ENCODE measurements at places on chromosomes 5 and 9. TPM values are rescaled to one million over a fixed set of nuclear protein-coding genes. Genes with fewer than 3 reads are reported as not detected.

- no peak overlapping the region for H3K27ac ChIP-seq
- no peaks in the 10 kb centered on the region for H3K27me3 ChIP-seq
- H3K4me1 ChIP-seq, result no peaks in the 10 kb centered on the region
These were observed 61.2 kb upstream of the GABRP start for GRCh38 chr5:170722316-170722715.

DNA sequence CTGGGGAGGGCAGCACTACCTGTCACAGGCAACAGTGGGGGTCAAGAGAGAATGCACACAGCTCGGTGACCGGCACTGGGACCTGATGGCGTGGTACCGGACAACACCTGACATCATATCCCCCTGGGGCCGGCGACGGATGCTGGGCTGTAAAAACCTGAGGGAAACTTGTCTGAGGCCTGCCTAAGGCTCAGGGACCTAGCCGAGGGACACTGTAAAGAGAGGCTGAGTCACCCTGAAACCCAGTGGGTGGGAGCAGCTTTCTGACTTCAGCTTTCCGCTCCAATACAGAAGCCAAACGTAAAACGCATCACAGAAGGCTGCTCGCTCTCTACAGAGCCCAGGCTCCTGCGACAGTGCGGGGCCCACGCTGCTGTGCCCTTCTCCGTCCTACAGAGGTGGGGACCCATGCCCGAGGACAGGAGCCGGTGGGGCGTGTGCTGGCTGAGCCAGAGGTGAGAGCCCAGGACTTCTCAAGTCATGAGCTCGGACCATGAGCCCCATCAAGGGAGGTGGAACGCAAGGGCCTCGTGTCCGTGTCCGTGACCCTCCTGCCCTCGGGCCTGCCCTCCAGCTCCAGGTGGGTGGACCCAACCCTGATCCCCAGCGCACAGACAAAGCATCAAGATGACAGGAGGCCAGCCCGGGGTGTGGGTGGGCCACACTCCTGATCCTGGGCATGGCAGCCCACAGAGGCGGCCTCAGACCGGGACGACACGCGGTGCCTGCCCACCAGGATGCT is 5.3 kb downstream of the RALGDS start:
- H3K4me3 ChIP-seq, result no peak overlapping the region
- peaks cover 11% of the 10 kb centered on the region for H3K4me1 ChIP-seq
- peak; percentile 23 for DNase-seq
- H3K36me3 ChIP-seq, result peaks cover 3% of the 10 kb centered on the region

DNA sequence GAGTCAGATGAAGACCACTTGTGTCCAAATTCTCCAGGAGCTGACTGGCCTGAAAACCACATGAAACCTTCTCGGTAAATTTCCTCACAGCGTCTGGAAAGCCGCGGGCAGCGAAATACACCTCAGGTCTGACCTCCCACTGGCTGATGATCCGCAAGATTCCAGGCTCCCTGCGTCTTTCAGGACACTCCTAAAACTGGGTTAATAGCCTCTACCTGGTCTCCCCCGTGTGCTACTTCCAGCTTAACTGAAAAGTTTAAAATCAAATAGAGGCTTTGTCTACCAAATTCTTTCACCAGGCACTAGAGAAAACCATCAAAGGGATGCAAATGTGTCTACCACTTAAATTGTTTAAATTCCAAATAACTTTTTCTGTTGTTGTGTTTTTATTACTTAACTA is 312.6 kb downstream of the DRD1 start:
- DNase-seq, result no peak
- H3K4me1 ChIP-seq, result no peaks in the 10 kb centered on the region
- no peak overlapping the region for H3K27ac ChIP-seq
- no peaks in the 10 kb centered on the region for H3K27me3 ChIP-seq
- no peaks in the 10 kb centered on the region for H3K36me3 ChIP-seq

DNA sequence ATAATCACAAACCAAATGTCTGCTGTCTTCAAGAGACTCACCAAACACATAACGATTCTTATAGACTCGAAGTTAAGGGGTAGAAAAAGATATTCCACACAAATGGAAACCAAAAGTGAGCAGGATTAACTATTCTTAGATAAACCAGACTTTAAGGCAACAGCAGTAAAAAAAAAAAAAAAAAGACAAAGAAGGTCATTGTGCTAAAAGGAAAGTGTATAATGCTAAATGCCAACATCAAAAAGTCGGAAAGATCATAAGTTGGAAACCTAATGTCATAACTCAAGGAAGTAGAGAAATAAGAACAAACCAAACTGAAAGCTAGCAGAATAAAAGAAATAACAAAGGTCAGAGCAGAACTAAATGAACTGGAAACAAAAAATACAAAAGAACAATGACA is 714.6 kb downstream of the SEMA5A start:
- no peaks in the 10 kb centered on the region for H3K36me3 ChIP-seq
- H3K4me3 ChIP-seq, result no peak overlapping the region
- DNase-seq, result no peak
- no peaks in the 10 kb centered on the region for H3K4me1 ChIP-seq

DNA sequence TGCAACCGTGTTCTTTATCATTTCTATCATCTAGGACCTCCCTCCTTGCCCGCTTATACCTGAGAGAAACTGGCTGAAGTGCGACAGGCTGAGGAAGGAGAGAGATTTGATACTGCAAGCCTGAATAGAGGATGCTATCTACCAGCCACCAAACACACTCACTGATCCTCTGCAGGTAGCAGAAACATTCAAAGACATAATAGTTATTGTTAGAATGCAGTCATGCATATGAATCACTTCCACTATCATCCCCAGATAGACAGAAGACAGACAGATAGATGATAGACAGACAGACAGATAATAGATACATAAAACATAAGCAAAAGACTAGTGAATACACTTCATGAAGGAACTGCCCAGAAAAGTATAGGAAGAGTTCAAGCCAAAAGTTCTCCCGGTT is 32.9 kb downstream of the FAM81B start:
- no peaks in the 10 kb centered on the region for H3K27me3 ChIP-seq
- H3K36me3 ChIP-seq, result no peaks in the 10 kb centered on the region
- H3K27ac ChIP-seq, result no peak overlapping the region
- DNase-seq, result no peak
- no peaks in the 10 kb centered on the region for H3K4me1 ChIP-seq

GRCh38 chr5:21802869-21803490 is 1050.2 kb downstream of the CDH12 start:
- H3K4me1 ChIP-seq, result no peaks in the 10 kb centered on the region
- H3K36me3 ChIP-seq, result no peaks in the 10 kb centered on the region
- DNase-seq, result no peak

GRCh38 chr9:126240835-126241234 is 85.8 kb upstream of the MVB12B start:
- no peaks in the 10 kb centered on the region for H3K27me3 ChIP-seq
- H3K4me1 ChIP-seq, result no peaks in the 10 kb centered on the region
- no peak overlapping the region for H3K4me3 ChIP-seq
- no peaks in the 10 kb centered on the region for H3K36me3 ChIP-seq
- H3K27ac ChIP-seq, result no peak overlapping the region

- H3K4me1 ChIP-seq, result no peaks in the 10 kb centered on the region
- H3K36me3 ChIP-seq, result peaks cover 4% of the 10 kb centered on the region
- no peak for DNase-seq
- H3K27ac ChIP-seq, result no peak overlapping the region
- no peaks in the 10 kb centered on the region for H3K27me3 ChIP-seq
These were observed 82.3 kb downstream of the CRB2 start for GRCh38 chr9:123438321-123438720.

GRCh38 chr5:36230151-36230790 is 11.5 kb downstream of the NADK2 start:
- H3K4me3 ChIP-seq, result no peak overlapping the region
- H3K36me3 ChIP-seq, result peaks cover under 1% of the 10 kb centered on the region
- no peaks in the 10 kb centered on the region for H3K27me3 ChIP-seq
- H3K27ac ChIP-seq, result no peak overlapping the region
- H3K4me1 ChIP-seq, result peaks cover 29% of the 10 kb centered on the region
- DNase-seq, result no peak

Gene SPINK4
- total RNA-seq, result not detected

- no peaks in the 10 kb centered on the region for H3K27me3 ChIP-seq
- no peak overlapping the region for H3K4me3 ChIP-seq
- H3K36me3 ChIP-seq, result no peaks in the 10 kb centered on the region
- no peaks in the 10 kb centered on the region for H3K4me1 ChIP-seq
- DNase-seq, result no peak
These were observed 46.7 kb upstream of the RIOK2 start for GRCh38 chr5:97229688-97230285.

DNA sequence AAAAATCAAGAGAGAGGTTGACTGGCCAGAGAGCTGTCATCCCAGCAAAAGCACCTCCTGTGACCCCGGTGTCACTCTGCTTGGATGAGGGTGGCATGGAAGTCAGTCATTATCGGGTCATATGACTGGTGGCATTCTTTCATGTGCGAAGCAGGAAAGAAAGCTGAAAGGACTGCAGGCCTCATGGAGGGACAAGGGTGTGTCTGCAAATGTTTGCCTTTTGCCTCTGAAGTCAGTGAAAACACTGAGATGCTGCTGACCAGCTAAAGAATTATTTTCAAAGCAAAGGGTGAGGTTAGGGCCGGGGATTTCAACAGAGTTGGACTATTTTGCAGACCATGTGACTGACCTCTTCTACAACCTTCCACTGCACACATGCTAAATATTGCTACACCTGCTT is 298.3 kb downstream of the CSNK1G3 start:
- no peaks in the 10 kb centered on the region for H3K4me1 ChIP-seq
- H3K27ac ChIP-seq, result no peak overlapping the region
- H3K4me3 ChIP-seq, result no peak overlapping the region
- no peaks in the 10 kb centered on the region for H3K36me3 ChIP-seq

- H3K36me3 ChIP-seq, result no peaks in the 10 kb centered on the region
- no peak overlapping the region for H3K27ac ChIP-seq
- no peaks in the 10 kb centered on the region for H3K4me1 ChIP-seq
- H3K4me3 ChIP-seq, result no peak overlapping the region
- H3K27me3 ChIP-seq, result no peaks in the 10 kb centered on the region
These were observed 91.5 kb upstream of the NREP start for GRCh38 chr5:111848476-111848875.

DNA sequence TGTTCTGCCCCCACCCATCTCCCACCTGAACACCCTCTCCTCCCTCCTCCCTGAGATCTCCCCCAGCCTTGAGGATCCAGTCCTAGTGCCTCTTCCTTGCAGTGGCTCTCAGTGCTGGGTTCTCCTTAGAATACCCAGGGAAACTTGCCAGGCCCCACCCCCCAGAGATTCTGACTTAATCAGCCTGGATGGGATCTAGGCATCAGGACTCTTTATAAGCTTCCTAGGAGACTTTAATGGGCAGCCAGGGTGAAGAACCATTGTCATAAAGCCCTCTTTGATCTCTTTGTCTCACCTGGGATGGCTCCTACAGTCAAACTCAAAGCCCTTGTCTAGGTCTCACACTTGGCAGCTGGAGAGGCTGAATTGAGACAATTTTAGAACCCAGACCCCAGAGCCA is 8.6 kb upstream of the GLIS3 start:
- DNase-seq, result no peak
- no peaks in the 10 kb centered on the region for H3K36me3 ChIP-seq
- H3K4me3 ChIP-seq, result no peak overlapping the region
- H3K27me3 ChIP-seq, result no peaks in the 10 kb centered on the region
- no peak overlapping the region for H3K27ac ChIP-seq

Gene LHFPL2
- total RNA-seq, result 2.6 TPM

Gene MORN5
- total RNA-seq, result not detected

- H3K27me3 ChIP-seq, result no peaks in the 10 kb centered on the region
- no peaks in the 10 kb centered on the region for H3K4me1 ChIP-seq
- no peak overlapping the region for H3K4me3 ChIP-seq
- no peak for DNase-seq
These were observed 67.0 kb downstream of the NDFIP1 start for GRCh38 chr5:142175461-142176142.

DNA sequence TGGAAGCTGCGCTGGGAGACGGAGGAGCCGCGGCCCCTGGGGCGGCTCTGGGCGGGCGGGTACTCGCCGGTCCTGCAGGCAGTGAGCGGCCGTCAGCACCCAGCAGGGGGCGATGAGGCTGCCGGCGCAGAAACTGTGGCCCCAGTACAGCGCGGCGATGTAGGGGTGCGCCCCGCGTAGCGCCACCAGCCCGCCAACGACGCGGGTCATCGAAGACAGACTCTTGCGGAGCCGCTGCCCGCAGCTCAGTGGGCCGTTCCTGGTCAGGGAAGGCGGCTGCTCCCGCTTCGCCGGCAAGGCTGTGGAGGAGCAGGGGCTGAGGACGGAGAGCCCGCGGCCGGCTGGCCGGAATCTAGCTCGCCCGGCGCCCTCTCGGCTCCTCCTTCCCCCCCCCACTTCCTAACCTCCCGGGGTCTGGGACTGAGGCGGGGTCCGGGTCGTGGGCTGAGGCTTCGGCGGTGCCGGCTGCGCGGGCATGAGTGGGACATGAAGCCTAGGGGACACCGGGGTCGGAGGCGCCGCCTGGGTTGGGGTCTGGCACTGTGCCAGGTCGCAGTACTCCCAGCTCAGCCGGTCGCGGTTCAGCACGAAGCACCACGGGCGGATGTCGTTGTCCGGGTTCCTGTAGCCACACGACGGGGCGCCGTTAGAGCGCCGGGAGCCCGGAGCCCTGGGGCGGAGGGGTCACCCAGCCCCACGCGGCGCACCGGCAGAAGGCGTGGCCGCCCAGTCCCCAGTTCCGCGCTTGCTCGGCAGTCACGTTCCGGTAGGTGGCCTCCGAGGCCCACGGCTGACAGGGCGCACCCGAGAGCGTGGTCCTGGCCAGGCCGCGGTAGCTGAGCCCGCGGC is 3.6 kb upstream of the PFN3 start:
- DNase-seq, result peak; percentile 91
- no peak overlapping the region for H3K27ac ChIP-seq
- peak overlapping the region; percentile 42 for H3K4me3 ChIP-seq
- H3K4me1 ChIP-seq, result no peaks in the 10 kb centered on the region

Gene NUP214
- 25.1 TPM for total RNA-seq

Gene C5orf52
- not detected for total RNA-seq

GRCh38 chr5:96111080-96111756 is 149.6 kb upstream of the ELL2 start:
- no peaks in the 10 kb centered on the region for H3K4me1 ChIP-seq
- no peaks in the 10 kb centered on the region for H3K36me3 ChIP-seq
- no peak for DNase-seq
- peak overlapping the region; percentile 18 for H3K27ac ChIP-seq
- H3K27me3 ChIP-seq, result no peaks in the 10 kb centered on the region

Gene ZNF622
- 15.7 TPM for total RNA-seq

Gene LCN1
- total RNA-seq, result not detected

- no peak overlapping the region for H3K27ac ChIP-seq
- H3K4me1 ChIP-seq, result no peaks in the 10 kb centered on the region
- no peak for DNase-seq
- H3K27me3 ChIP-seq, result no peaks in the 10 kb centered on the region
- no peak overlapping the region for H3K4me3 ChIP-seq
- no peaks in the 10 kb centered on the region for H3K36me3 ChIP-seq
These were observed 396.3 kb downstream of the KDM4C start for GRCh38 chr9:7154003-7154619.

Gene SPATA31D4
- total RNA-seq, result not detected

GRCh38 chr5:14588758-14589543 is 7.4 kb downstream of the OTULINL start:
- H3K27me3 ChIP-seq, result no peaks in the 10 kb centered on the region
- H3K27ac ChIP-seq, result no peak overlapping the region
- no peaks in the 10 kb centered on the region for H3K36me3 ChIP-seq
- no peak for DNase-seq
- H3K4me3 ChIP-seq, result no peak overlapping the region

All from right lobe of liver (tissue), 6 donors.